ENCODE measurements at places on chromosomes 5 and 9.

GRCh38 chr5:177113566-177114424 is 19.8 kb upstream of the NSD1 start:
- DNase-seq: peak; percentile 52

DNA sequence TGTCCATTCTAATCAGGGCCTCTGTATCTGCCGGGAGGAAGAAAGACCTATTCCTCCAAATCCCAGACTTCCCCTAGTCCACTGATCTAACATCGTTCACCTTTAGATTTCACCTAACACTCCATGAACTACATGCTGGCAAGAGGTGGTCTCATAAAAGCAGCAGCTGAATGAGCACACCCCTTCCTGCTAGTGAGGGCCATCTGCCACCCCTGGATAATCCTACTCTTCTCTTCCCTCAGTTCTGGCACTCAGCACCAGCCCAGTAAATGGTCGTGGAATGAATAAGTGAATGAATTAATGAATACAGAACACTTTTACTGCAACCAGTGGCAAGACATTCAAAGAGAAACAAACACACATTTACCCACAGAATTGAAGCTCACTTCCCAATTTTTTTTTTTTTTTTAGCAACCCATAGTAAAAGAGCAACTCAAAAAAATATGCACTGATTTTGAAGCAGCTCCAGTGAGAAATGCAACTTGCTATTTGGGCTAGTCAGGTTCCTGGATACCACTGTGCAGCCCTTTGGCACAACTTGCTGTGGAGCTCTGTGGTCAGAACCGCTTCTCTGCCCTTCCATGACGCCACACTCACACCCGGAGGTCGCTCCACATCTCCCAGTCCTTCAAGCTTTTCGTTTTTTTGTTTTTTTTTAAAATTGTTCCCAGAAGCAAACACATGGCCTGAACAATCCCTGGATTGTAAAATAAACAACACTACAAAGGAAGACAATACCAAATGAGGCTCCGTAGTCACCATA is 6.2 kb downstream of the RNF183 start:
- DNase-seq: no peak

DNA sequence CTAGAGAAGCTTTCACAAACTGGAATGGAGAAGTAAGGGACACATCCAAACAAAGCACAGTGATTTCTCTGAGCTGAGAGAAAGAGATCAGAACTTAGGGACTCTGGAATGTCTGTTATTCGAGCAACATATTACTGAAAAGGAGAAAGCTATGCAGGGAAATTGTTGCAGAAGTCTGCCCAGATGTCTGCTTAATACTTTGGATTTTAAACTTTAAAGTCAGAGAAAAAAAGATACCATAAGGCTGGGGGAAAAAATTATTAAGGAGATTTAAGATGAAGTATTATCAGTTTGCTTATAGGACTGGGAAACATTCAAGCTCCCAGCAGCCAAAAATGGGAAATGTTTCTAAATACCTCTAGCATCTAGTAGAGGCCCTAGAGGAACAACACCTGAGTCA is 803.9 kb downstream of the TAF11L14 start:
- no peak for DNase-seq

GRCh38 chr9:109939698-109940342 is 159.8 kb downstream of the PALM2AKAP2 start:
- no peak for DNase-seq

- no peak for DNase-seq
These were observed 49.5 kb upstream of the SARDH start for GRCh38 chr9:133787754-133788025.

DNA sequence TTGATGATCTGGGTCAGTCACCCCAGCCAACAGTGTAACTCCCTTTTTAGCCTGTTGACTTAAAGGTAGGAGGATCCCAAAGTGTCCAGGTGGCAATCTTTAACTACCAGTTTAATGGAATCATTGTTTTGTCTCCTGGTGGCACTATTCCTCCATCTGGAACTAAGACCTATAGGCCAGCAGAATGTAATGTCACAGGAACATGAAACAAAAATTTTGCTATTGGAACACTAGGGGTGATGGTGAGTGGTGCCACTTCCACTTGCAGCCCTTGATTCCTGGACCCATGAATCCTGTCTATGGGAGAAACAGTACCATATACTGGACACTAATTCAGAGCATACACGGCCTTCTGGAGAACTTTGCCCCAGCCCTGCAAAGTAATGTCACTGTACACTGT is 219.5 kb upstream of the RASA1 start:
- DNase-seq: no peak

DNA sequence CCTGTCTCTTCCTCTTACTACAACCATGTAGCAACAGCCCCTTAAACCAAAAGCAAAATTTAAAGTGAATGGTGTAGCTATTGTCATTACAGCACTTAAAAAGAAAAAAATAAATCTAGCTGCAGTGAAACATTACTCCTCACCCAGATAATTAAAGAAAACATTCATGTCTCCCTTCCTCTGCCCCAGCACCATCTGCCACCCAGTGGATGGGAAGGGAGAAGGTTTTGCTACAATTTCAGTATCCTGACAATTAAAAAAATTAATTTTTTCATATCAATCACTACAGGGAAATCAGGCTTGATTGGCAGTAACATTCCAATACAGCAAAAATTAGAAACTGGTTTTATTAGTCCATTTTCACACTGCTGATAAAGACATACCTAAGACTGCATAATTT is 147.4 kb upstream of the PUM3 start:
- DNase-seq: no peak

DNA sequence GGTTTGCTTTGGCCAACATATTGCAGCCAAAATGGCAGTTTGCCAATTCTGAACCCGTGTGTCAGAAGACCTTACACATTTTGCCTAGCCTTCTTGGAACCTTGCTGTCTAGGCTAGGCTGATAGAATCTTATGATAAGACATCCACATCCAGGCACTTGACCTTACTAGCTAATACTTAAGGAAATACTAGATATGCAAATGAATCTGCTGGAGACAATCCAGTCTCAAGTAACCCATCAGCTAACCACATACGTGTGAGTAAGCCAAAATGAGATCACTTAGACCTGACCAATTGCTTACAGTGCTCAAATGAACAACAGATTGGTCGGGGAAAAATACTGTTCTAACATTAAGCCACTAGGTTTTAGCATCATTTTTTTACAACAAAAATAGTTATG is 1504.6 kb upstream of the CDH9 start:
- no peak for DNase-seq

GRCh38 chr5:1963941-1964451 is 81.3 kb upstream of the IRX4 start:
- DNase-seq: no peak

GRCh38 chr5:19536387-19536786 is 451.6 kb downstream of the CDH18 start:
- no peak for DNase-seq

DNA sequence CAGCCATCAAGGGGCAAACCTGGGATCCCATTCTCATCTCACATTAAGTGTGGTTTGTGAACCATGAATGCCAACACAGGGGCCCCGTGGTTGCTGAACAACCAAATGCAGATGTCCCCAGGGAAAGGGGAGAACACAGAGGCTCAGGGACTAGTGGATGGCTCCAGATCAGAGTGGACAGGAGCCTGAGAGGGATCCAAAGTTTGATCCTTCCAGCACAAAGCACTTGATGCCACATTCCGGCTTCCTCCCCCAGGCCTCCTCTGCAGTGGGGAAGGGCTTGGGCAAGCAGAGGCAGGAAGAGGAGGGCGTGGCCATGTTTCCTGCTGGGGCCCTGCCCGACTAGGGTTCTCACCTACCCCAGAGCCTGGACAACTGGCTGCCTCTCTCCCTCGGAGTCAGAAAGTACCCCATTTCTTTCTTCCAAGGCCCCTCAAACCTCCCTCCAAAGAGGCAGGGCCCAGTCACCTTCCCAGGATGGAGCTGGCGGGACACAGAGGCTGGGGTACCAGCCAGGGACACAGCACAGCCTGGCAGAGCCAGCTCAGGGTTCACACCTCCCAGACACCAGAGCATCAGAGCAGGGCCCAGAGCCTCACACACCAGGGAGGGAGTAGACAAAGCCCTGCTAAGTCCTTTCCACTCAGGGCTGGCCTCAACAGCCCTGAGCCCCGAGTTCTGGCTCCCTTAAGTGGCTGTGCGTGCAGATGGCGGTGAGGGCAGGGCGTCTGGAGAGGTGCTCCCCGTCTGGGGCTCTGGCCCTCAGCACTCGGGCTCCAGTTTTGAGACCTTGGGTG is 4.3 kb upstream of the RNF44 start:
- peak; percentile 49 for DNase-seq

- no peak for DNase-seq
These were observed 113.1 kb upstream of the PCSK1 start for GRCh38 chr5:96546120-96546519.

DNA sequence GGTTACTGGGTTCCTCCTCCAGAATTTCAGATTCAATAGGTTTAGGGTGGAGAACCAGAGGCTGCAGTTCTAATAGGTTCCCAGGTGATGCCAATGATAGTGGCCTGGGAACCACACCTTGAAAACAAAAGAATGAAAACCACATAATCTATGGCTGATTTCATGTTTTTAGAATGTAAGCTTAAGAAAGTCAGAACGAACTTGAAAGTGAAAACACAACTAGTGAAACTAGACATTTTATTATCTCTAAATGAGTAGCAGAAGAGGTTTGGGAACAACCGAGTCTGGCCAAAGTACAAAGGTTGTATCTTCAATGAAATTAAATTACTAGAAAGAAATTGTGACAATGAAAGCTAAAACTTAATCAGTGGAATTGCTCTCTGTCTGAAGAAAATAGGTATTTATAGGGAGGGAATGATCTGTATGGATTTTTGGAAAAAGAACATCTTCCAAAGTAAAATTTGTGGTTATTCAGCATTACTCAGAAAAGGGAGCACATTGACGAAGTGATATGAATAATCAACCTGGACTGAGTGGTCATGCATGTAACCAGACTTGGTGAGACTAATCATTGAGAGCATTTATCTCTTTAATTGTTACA is 24.9 kb upstream of the CEP120 start:
- no peak for DNase-seq

- DNase-seq: no peak
These were observed 5.1 kb upstream of the GNPDA1 start for GRCh38 chr5:142017832-142018427.

DNA sequence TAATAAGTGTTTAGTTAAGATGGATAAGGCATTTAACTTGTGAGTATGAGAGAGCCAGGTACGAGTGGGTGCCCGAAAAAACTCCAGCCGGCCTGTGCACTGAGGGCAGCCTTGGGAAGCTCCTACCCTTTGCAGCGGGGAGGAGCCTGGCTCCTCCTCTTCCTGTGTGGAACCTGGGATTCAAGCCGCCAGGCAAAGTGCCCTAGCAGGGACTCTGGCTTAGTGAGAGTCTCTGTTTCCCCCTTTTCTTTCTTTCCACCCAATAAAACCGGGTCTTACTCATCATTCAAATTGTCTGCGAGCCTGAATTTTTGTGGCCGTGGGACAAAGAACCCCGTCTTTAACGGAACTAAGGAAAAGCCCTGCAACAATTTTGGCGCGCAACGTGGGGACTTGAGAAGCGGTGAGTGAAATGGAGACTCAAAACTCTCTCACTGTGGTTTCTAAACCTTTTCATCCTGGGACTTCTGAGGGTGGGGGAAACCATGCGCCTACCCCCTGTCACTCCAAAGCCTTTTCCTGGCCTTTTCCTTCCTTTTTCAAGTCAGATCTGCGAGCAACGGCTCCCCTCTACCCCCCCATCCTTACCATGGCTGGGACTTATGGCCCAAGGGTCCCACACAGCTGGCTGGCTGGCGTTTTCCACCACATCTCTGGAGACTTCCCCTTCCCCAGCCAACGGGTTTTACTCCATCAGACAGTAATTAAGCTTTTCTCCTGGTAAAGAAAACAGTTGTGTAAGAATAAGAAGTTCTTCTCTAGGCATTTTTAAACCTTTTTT is 535.7 kb upstream of the ACO1 start:
- no peak for DNase-seq

DNA sequence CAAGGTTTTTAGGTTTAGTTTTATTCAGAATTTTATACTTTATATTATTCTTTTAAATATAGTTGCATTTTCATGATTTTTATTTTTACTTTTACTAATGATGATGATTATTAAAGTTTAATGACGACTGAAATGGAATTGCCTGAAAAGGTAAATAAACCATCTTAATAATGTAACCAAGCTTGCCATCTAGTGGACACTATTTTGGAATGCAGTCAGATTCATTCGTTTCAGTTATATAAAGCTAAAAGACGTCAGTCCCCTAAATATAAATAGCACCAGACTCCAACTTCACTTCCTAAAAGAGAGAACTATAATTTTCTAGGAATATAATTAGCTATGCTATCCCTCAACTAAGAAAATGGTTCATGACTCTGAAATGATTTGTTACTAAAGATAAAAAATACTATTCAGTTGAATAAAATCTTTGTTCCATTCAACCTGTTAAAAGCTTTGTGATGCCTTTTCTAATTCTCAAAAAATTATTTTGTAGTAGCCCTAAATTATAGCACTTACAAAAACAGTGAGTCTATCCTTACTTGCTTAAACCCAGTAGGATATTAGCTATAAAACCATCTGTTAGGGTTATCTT is 19.9 kb downstream of the ABITRAM start:
- peak; percentile 4 for DNase-seq

GRCh38 chr5:115735108-115735998 is 81.1 kb downstream of the CDO1 start:
- DNase-seq: peak; percentile 60

DNA sequence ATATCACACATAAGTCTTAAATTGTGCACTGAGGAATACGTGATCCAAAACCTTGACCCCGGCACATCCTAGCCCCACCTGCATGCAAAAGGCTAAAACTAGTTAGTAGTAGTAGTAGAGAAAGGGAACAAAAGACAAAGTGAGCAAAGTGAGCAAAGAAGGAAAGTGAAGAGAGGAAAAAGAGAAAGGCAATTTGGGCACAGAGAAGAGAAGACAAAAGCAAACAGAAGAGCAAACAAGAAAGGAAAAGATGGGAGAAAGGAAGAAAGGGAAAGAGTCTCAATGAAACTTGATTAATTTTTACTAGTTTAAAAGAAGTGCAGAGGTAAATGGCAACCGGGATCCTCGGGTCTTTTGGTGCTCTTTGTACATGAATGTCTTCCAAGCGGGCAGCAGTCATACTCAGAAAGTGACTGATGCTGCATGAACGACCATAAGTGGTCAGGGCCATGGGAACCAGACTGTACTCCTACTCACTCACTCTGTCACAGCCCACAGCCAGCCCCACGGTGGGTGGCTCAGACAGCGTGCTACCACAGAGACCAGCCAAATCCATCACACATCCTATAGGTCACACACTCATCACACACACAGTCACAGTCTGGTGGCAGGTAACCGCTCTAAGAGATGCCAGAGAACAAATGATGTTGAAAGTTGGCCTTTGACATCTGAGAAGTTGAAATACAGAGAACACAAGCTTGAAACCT is 203.9 kb downstream of the FBN2 start:
- DNase-seq: no peak

- DNase-seq: no peak
These were observed 9.8 kb upstream of the CPEB4 start for GRCh38 chr5:173878224-173878967.

DNA sequence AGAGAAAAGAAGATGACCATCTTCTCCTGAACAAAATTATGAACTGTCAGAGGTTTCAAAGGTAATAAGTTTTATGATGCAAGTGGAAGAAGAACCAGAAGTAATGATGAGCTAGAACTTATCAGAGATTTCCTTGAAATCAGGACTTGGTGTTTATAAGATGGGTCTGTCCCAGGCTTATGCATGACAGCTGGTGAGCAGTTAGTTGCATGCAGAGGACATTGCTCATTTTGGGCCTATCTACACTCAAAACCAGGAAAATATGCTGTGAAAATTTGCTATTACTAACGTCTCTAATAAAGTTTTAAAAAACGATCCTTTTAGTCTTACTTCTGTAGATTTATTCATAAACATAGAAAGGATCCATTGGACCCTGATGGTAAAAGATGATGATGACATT is 6.6 kb upstream of the STC2 start:
- DNase-seq: no peak
